ENCODE measurements at places on chromosomes 16 and 17. TPM values are rescaled to one million over a fixed set of nuclear protein-coding genes. Genes with fewer than 3 reads are reported as not detected.

The ANKRD40CL gene
- total RNA-seq, result not detected

The PTGES3L gene
- 1.9 TPM for total RNA-seq

GRCh38 chr17:31533546-31534155 lies 142.2 kb downstream of the RAB11FIP4 start:
- no peak for DNase-seq

- DNase-seq, result no peak
These were observed 68.8 kb downstream of the ABR start for GRCh38 chr17:1110862-1111598.

- DNase-seq, result no peak
These were observed 149.6 kb upstream of the GNAO1 start for GRCh38 chr16:56041556-56042140.

GRCh38 chr16:66462912-66463311 lies 35.8 kb downstream of the BEAN1 start:
- no peak for DNase-seq

DNA sequence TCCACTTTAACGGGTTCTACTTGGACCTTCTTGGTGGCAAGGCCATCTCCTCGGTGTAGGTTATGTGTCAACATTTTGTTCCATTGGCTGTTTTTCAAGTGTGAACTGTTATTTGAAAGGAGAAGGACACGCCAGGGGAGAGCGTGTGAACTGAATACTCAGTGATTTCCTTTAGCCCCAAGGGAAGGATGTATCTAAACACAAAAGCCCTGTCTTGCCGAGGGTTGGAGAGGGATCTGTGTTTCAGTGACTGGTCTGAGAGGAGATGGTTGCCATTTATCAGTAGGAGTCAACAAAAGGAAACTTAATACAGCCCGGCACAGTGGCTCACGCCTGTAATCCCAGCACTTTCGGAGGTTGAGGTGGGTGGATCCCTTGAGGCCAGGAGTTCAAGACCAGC lies 50.0 kb downstream of the USP10 start:
- DNase-seq, result no peak

Data from activated T-helper 2 cell treated with anti-CD3 and anti-CD28 coated beads, Interferon-gamma antibody, Interleukin-2, Interleukin-4, amounts not matched to agents 10 μg/mL and 5 μg/mL and 100 μg/mL, durations not matched to agents 14 hours and 24 hours and 36 hours (primary cell).